C1 segment of cervical spinal cord (tissue), 14 donors: ENCODE measurements at places on chromosomes 1 and 21.

DNA sequence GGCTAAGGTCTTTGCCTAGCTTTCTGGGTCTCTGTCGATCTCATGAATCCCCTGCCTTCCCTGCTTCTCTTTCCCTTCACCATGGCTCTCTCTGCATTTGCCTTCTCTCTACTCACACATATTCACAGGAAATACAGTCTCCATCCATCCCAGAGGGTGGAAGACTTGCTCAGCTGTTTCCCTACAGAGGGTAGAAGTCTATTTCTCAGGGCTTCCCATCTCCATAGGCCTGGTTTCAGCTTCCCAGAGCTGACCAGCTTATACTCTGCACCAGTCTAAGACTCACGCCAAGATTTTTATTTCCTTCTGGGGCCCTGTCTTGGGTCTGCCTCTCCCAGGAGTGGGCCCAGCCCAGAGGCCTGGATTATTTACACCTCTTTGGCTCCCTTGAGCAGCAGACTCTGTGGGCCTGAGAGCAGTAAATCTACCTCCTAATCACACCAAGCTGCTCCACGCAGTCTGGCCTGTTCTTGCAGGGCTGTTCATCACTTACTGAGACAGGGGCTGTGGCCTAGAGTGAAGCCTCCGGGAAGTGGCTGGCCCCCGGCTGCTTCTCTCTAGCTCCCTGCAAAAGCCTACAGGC is 102.5 kb downstream of the PLXNA2 start:
- no peak for DNase-seq

DNA sequence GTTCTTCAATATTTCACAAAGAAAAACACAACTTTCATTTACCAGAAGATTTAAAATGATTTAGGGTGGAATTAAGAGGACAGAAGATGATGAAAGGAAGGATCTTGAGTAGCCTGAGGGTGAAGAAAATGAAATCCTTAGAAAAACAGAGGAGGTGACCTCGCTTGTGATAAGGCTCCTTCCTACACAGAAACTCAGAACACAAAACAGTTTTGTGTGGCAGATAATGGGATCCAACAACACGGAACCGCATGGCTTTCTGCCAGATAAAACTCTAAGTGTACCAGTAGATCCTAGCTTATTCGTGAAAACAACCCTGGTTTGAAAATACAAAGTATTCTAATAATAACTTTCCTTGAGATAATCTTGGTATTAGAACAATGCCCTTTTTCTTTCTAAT is 74.0 kb upstream of the EXO1 start:
- DNase-seq: no peak

DNA sequence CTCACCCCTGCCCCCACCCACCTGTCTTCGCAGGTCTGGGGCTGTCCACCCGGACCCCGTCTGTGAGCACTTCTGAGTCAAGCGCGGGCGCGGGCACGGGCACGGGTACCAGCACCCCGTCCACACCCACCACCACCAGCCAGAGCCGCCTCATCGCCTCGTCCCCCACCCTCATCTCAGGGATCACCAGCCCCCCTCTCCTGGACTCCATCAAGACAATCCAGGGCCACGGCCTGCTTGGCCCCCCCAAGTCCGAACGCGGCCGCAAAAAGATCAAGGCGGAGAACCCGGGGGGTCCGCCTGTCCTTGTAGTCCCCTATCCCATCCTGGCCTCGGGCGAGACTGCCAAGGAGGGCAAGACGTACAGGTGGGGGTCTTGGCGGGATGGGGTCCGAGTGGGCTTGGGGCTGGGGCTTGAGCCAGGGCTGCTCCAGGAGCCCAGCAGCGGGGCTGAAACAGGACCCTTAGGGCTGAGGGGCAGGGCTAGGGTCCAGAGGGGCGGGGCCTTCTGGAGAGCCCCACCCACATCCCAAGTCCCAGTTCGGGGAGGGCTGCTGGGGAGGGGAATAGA is 23.9 kb downstream of the ZNF362 start:
- no peak for DNase-seq

DNA sequence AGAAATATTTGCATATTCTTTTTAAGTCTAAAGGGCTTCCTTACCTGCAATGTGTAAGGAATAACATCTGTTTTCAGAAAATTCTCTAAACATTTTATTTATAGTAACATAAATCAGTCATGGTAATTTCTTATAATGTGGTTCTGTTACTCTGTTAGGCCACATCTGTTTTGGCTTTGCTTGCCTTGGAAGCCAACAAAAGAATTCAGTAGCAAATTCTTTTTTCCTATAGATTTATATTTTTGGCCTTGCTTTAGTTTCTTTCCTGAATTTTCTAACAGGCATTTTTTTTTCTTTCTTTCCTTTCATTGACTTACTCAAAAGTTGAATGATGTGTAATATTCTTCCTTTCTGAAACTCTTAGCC is 72.2 kb downstream of the OSBPL9 start:
- no peak for DNase-seq

- DNase-seq: no peak
Measured at GRCh38 chr1:89483757-89484077, 40.9 kb upstream of the LRRC8B start.

DNA sequence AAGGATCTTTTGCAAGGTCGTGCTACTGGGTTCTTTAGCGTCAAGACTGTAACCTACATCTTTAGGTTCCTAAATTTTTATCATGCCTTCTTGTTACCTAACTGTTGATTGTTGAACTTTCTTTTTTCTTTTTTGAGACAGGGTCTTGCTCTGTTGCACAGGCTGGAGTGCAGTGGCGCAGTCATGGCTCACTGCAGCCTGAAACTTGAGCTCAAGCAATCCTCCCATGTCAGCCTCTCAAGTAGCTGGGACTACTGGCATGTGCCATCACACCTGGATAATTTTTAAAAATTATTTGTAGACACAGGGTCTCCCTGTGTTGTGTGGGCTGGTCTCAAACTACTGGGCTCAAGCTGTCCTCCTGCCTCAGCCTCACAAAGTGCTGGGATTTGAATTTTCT is 52.9 kb downstream of the NFIA start:
- no peak for DNase-seq
